Forelimb muscle (tissue), 1 donor: ENCODE measurements at places on chromosomes 3 and 15. TPM values are rescaled to one million over a fixed set of nuclear protein-coding genes. Genes with fewer than 3 reads are reported as not detected.

- DNase-seq = no peak
These were observed 235.1 kb upstream of the CFAP20DC start for GRCh38 chr3:59284926-59285325.

- DNase-seq = no peak
These were observed 797.4 kb downstream of the GRM7 start for GRCh38 chr3:7658294-7658693.

DNA sequence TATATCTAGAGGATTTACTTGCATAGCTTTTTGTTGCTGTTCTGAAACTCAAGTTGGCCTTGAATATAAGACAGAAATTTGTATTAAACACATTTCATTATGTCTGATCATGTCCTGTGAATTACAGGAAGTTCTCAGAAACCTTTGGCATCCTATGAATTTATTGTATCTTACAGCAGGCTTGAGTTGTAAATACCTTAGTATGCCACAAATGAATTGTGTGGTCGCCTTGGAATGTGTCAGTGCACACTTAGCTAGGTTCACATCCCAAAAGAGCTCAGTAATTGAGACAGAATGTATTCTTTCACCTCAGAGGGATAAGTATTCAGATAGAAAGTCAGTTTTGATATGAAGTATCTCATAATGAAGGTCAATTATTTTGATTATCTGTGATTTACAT, 83.4 kb downstream of the NEK11 start:
- no peak for DNase-seq

DNA sequence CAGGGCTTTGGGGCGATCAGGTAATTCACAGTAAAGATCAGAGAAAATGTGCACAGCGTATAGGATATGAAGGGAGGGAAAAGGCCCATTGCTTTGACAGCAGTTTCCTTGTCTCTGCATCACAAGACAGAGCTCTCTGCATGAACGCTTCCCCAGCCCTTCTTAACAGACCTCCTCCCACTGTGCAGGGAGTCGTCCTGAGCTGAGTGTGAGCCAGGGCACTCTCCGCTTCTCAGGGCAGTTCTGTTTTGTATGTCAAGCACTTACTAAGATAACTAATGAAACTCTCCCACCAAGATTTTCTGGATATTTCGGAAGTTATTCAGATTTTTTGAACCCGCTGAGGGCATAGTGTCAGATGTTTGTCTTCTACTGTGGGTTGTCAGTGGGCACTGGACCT, 105.8 kb upstream of the C15orf61 start:
- DNase-seq = no peak

DNA sequence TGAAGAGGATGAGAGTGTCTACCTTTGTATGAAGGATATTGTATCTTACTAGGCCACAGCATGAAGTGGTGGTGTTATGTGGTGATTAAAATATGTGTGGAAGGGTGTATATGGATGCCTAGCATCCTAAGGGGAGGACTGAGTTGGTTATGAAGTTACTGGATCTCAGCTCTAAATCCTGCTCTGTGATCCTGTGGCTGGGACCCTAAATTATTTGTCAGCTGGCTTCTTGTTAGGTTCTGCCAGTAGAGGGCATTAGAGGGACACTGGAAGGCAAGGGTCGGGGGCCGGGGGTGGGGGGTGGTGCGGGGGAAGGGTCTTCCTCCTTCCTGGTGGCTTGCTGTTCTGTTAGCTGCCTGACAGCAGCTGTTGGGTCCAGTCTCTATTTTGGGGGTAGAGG, 34.9 kb downstream of the MORF4L1 start:
- no peak for DNase-seq

DNA sequence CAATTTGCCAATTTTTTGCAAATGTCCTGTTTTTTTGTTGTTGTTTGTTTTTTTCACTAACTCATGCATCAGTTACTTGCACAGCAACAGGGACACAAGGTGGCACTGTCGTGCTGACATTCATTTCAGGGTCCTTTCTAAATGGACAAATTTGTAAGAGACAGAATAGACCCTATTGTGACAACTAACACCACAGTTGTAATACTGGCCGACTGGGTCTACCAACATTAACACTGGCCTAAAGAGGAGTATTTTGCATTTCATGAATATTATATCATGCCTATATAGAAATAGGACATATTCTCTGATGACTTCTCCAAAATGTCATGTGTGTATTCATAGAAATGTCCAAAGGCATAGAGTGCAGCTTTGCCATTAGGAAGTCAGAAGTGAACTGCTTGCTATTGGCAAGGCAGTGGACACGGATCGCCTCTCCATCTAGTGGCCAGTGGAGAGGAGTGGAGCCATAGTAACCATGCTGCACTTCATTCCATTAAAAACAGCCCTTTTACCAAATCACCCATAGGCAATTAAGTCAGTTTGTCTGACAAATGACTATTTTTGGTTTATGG, 54.8 kb downstream of the ZBTB20 start:
- peak; percentile 36 for DNase-seq

DNA sequence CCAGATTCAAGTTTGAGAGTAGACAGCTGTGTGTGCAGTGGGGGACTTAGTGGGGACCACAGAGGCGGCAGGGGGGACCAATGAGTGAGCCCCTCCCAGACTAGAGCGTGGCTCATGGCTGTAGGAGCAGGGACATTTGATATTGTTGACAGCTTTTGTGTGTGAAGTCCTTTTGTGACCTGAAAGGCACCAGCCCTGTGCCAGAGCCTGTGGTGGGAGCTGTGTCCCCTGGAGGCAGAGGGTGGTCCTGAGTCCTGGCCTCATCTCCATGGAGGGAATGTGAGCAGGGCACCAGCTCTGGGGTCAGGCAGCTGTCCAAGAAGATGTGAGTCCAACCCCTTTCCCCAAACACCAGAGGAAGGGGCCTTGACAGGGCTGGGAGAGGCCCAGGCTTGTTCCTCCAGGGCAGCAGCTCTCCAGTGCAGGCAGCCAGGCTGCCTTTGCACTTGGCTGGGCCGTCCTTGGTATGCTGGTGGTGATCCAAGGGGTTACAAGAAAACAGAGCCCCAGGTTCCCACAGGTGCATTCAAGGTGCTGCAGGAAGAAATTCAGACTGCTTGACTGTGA, 10.1 kb upstream of the C3orf22 start:
- DNase-seq = no peak

GRCh38 chr3:141051443-141052200, 475 bp downstream of the SPSB4 start:
- no peak for DNase-seq

- no peak for DNase-seq
These were observed 41.8 kb downstream of the IFT122 start for GRCh38 chr3:129481766-129482332.

DNA sequence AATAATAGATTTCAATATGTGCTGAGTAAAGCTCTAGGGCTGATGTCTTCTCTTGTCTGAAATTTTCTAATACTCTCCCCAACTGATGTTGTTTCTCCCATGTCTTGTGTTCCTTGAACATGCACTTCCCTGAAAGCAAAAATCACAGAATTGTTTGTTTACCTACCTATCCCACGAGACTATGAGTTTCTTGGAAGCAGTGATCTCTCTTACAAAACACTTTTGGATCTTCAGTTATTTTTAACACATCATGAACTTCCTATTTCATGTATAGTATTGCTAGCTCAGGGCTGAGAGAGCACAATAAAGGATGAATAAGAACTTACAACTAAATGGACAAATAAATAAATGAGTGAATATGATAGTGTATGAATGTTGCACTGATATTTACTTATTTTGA, 365.0 kb downstream of the ROBO2 start:
- DNase-seq = no peak

DNA sequence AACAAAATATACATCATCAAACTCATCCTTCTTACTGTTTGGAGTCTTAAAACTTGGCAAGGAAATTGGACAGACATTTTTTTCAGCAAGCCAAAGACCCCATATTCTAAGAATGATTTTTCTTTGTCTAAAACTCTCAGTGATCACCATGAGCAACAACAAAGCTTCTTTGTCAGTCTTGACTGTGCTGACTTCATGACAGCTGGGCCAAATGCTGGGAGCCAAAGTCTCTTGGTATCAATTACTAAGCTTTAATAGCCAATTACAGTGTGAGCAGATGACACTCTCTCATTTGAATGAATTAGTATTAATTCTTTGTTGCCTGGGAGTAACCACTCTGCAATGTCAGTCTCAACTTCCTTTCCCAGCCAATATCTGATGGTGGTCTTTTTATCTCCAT, 48.1 kb upstream of the GK5 start:
- DNase-seq = no peak

- DNase-seq = no peak
These were observed 70.5 kb downstream of the PLOD2 start for GRCh38 chr3:146090521-146090920.

GRCh38 chr15:34019369-34019990, 19.5 kb downstream of the AVEN start:
- DNase-seq = no peak

TNFSF10 gene
- polyA plus RNA-seq = 9.4 TPM

GXYLT2 gene
- 28.2 TPM for polyA plus RNA-seq
